NCI-H82 (cell line): ENCODE measurements at places on chromosomes 2 and 18.
A peak's percentile ranks its signal among the peaks of the same experiment; 100 is the strongest.

DNA sequence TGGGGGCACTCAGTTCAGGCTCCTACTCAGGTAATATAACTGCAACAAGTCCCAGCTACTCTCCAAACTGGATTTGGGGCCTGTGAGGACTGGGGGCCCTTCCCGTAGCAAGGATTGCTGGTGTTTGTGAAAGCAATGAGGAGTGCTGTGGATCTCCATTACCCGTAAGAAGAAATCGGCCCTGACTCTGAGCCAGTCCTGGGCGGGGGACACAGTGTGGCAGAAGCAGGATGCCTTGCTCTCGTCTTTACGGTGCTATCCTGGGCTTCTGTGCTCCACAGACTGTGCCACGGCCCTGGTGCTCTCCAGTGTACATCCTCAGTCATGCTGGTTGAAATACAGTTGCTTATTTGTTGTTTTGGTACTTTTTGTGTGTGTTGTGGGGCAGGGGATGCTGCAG is 172.9 kb downstream of the NDUFA10 start:
- no peak for DNase-seq

DNA sequence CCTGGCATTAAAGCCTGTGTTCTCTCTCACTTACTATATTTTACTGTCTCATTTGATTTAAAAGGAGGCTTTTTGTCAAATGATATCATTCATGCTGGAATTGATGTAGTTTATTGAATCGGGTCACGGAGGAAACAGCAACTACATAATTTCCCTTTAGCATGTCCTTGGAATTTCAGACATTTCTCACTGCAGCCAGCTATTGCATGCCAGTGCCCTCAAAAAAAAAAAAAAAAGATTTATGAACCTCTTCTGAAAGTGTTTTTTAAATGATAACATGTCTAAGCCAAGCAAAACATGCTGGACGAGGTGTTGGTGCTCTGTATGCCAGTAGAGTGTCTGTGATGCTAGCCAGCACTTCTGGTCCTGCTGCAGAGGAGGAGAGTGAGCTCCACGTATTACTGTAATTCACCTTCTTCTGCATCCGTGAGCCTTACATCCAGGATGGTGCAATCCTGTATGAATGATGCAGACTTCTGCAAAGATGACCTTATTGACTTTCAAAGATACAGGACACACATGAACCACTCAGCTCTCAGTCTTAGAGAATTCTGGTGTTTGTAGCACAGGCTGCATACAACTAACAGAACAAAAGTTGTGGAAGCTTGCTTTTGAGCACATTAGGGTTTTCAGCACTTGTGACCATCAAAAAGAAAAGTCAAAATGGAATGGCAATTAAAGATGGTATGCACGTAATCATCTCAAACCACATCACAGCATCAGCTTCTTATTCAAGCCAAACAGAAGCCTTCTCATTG is 31.1 kb downstream of the UGP2 start:
- DNase-seq: no peak

DNA sequence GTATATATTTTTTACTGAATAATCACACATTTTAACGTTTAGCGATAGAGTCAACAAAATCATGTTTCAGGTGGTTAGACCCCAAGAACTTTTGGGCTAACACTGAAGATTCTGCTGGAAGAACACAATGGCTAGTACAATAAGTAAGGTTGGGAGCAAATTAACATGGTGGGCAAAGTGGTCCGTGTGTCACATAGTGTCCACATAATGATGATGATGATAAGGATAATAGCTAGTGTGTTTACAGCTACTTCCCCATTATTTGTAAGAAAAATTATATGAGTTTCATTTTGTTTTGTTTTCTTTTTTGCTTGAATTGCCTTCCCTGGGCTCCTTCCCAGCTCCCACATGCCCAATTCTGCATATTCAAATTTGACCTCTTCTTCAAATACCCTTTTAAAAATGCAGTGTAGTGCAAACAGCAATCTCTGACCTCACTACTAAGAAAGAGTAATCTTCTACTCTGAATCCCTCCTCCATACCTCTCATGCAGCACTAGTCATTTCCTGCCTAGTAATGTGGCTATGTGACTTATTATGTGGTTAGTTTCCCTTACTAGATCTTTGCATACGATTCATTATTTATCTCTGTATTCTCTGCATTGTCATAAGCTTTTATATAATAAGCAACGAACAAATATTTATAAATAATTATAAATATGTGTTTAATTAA is 16.9 kb upstream of the VPS54 start:
- DNase-seq: no peak

GRCh38 chr2:187922846-187923245 is 368.6 kb upstream of the TFPI start:
- no peak for DNase-seq

GRCh38 chr2:20617892-20618467 is 32.9 kb downstream of the HS1BP3 start:
- peak; percentile 72 for DNase-seq

DNA sequence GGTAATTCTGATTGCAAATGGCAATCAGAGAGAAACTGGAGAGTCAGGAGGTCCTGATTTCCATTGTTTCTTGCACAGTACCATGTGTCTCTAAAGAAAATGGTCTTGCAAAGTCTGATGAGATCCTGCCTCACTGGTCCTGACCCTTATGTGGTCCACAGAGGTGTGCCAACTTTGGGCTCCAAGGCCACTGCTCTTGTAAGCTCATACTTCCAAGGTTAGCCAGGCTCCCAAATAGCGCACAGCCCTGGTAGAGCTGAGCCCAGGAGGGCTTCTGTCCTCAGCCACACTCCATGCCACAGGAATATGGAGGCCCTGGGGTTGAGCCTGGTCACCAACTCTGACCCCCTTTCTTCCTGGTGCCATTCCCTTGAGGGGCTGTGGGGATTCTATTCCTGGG is 80.7 kb downstream of the SDC1 start:
- no peak for DNase-seq

DNA sequence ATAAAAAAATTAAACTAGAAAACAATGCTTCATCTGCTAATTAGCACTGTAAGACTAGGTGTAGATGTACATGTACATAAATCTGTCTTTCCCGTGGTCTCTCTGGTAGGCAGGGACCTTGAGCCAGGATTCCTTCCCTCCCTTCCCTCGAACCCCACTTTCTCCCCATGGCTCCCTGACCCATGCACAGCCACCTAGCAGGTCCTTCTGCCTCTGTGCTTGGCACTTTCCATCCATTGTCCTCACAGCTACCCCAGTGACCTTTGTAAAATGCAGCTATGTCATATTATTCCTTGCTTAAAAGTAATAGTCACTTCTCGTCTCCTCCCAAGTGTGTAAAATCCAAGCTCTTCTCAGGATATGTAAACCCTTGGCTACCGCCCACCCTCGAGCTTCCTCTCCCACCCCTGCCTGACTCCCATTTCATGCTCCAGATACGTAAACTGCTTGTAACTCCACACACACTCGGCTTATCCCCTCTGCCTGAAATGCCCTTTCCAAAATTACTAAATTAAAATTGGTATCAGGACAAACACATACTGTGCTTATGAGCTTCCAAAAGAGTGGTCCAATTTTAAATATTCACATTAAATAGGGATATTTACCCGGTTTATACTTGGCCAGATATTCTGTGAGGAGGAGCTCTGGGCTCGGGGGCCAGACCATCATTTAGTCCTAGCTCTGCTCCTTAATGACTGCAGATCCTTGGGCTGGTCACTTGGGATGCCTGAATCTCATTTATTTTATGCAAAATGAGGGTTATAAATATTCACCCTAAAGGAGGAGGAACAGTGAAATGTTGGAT is 54.0 kb upstream of the RALBP1 start:
- DNase-seq: no peak

- DNase-seq: no peak
Observed at GRCh38 chr2:46561731-46562450, 82.5 kb downstream of the TMEM247 start.

GRCh38 chr2:49935449-49935848 is 781.1 kb upstream of the FSHR start:
- no peak for DNase-seq

DNA sequence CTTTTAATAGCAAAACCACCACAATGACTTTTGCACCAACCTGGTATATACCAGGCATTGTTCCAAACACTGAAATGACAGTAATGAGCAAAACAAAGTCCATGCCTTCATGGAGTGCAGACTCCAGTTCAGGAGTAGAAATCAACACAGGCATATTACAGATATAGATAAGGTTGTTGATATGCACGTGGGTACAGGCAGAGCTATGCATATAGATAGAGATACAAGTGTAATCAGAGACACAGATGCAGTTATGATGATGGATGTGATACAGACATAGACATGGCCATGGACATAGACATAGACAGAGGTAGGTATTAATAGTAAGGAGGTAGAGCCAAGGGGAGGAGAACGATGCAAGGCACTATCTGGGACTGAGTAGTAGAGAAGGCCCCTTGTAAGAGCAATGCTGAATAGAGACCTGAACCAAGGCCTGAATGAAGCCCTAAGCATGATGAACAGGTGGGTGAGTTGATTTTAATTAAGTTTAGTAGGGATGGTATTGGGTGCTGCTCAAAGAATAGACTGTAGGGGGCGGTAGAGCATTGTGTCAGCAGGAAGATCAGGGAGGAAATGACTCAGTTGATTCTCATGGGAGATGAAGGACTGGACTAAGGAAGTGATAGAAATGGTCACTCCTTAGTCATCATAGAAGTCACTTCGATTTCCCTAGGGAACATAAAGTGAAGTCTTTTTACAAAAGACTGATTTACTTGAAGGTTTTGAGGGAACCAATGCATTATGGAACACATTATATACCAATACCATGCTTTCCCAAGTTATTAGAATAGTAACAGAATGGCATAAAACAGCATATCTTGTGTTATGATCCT is 39.4 kb downstream of the CMPK2 start:
- DNase-seq: peak; percentile 62

DNA sequence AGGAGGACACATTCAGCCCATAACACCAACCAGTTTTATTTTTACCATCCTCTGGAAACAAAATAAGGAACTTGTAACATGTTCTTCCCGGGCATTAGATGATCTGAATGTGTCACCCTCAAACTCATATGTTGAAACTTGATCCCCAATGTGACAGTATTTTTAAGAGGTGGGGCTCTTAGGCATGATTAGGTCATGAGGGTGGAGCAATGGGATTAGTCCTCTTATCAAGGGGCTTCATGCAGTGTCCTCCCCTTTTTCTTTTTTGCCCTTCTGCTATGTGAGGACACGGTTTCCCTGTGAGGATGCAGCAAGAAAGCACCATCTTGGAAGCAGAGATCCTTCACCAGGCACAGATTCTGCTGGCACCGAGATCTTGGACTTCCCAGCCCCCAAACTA is 401.5 kb upstream of the TRIB2 start:
- no peak for DNase-seq

GRCh38 chr2:150256736-150257135 is 230.7 kb downstream of the RND3 start:
- no peak for DNase-seq

DNA sequence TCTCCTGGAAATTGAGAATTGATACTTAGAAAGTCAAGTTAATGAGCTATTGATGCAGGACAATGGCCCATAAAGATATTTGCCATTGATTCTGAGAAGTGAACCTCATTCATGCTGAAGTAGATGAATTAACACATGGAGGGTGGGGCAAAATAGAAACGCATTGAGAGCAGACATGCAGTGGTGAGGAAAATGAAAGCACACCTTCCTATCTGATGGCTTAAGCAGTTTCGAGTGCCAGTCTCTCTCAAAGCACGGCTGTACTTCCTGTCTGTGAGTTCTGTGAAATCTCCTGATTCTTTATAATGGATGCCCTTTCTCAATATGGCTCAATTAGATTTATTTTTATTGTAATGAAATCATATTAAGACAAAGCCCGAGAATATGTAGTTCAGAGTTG is 247.0 kb downstream of the TMX3 start:
- no peak for DNase-seq

DNA sequence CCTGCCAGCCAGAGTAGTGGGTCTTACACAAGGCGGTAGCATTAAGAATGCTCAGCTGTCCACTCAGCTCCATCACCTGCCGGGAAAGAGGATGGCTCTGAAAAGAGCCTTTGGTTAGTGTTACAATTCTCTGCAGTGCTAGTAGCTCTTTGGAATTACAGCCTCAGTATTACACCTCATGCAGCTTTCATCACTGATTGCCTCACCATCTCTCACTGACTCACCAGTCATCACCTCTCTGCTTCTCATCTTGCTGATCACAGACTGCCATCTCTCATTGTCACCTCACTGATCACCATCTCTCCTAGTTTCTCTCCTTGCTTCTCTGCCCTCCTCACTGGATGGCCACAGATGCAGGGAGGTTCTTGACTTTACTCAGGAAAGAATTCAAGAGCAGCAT is 573.5 kb upstream of the SETBP1 start:
- DNase-seq: no peak

DNA sequence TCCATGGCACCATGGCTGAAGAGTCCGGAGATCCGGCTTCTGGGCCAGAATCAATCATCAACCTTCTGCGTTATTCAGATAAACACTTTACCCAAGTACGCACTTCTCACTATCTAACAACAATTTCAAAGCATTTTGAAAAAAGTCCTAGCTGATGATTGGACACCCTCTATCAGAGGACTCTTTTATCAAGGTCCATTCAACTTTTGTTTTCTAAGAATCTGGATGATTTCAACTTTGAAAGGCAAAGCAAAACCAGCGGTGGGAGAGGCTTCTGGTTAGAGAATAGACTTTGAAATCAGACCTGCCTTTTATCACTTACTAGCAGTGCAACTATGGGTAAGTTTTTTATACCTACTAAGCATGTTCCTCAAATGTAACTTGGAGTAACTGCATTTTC is 293.6 kb upstream of the TNP1 start:
- no peak for DNase-seq

GRCh38 chr2:185219981-185220380 is 518.6 kb upstream of the FSIP2 start:
- DNase-seq: no peak

- DNase-seq: no peak
Observed at GRCh38 chr2:20165677-20166509, 59.0 kb downstream of the SDC1 start.

- DNase-seq: no peak
Observed at GRCh38 chr2:239884051-239884405, 141.1 kb downstream of the NDUFA10 start.

GRCh38 chr2:41941831-41942230 is 106.0 kb upstream of the PKDCC start:
- DNase-seq: peak; percentile 27

DNA sequence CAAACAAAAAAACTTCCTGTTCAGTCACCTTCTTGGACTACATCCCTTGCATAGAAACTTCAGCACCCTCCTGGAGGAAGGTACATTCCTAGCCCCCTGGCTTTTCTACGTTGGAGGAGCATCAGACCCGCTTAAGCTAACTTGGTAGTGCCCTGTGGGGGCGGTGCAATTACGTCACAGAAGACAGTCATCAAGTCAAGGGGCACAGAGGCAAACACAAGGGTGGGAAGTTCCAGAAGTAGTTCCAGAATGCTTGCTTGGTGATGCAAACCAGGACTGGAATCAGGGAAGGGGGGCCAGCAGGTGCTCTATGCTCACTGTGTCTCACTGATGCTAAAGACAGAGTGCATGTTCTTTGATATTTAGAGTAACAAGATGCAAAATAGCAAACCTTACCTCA is 15.2 kb upstream of the AGFG1 start:
- DNase-seq: no peak
